ENCODE measurements at places on chromosomes 1 and 21.

GRCh38 chr1:114224196-114224907 is 70.7 kb upstream of the SYT6 start:
- DNase-seq = no peak

- DNase-seq = no peak
These were observed 101.6 kb downstream of the DMRTB1 start for GRCh38 chr1:53560581-53561502.

DNA sequence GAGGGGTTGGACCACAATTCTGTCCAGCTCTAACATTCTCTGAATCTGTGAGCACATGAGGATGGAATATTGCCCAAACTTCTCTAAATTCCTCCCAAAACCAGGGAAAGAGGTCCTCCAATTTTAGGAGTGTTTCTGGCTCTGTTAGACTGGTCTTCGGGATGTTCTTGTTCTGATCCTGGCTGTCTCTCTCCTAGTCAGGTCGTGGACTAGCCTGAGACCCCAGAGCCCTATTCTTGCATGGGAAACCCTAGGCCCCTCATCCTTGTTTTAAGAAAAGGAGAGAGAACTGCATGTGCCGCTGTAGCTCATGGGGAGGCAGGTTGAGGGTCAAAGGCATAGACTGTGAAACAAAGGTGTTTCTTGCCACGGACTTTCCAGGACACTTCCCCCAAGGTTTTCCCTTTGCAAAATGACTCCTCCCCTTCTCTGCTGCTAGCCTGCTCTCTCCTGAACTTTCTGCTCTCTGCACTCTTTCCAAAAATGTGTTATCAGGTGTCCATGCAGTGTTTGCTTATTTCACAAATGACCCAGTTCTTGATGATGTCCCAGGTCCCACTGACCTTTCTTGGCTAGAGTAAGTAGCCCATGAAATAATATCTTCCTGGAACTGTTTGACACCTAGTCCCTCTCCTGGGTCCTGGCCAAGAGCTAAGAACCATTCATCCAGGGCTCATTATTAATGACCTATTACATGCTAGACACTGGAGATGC is 29.3 kb upstream of the RD3 start:
- no peak for DNase-seq

- no peak for DNase-seq
These were observed 55.1 kb downstream of the SLC22A15 start for GRCh38 chr1:116031302-116031835.

- DNase-seq = no peak
These were observed 203.6 kb upstream of the GRIK3 start for GRCh38 chr1:37237948-37238347.

DNA sequence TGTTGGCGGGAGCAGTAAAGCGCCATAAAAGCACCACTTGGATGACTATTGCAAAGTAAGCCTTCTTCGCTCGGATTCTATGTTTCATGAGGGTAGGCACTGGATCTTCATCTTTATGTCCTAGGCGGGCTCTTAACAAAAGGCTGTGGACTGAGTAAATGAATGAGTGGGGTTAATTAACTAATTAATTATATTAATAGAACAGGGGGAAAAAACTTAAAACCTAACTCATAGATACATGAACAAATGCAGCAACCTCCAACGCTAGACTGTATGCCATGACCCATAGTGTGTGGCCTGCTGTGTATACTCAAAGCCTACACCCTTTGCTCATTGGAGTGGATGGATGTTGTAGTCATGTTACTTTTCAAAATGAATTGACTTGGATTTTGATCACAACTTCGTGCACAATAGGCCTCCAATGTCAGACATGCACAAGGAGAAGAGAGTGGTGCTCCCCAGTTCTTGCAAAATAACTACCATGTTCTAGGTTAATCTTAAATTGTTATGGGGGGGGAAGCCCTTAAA is 417 bp upstream of the GFI1 start:
- DNase-seq = no peak

- peak; percentile 41 for DNase-seq
These were observed 203.9 kb upstream of the PROX1 start for GRCh38 chr1:213783893-213784292.

DNA sequence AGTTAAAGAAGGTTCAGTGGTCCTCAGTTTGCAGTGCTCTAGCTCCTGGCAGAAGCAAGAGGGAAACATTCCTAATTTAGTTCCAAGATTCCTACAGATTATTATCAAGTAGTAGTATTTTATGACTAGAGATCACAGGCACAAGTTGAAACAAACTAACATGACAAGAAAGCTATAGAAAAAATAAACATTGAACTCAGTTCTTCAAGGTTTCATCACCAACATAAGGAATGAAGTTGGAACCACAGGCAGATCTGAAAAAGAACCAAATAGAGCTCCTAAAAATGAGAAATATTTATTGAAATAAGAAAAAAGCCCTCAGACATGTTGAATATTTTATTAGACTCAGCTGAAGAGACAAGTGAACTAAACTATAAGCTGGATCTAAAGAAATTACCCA is 40.6 kb downstream of the PDC start:
- DNase-seq = no peak

GRCh38 chr1:89631816-89632656 is 884 bp upstream of the LRRC8C start:
- DNase-seq = peak; percentile 24

- no peak for DNase-seq
These were observed 404.7 kb upstream of the VAMP3 start for GRCh38 chr1:7366286-7366954.

- DNase-seq = no peak
These were observed 93.9 kb upstream of the ADGRL4 start for GRCh38 chr1:79100385-79100784.

DNA sequence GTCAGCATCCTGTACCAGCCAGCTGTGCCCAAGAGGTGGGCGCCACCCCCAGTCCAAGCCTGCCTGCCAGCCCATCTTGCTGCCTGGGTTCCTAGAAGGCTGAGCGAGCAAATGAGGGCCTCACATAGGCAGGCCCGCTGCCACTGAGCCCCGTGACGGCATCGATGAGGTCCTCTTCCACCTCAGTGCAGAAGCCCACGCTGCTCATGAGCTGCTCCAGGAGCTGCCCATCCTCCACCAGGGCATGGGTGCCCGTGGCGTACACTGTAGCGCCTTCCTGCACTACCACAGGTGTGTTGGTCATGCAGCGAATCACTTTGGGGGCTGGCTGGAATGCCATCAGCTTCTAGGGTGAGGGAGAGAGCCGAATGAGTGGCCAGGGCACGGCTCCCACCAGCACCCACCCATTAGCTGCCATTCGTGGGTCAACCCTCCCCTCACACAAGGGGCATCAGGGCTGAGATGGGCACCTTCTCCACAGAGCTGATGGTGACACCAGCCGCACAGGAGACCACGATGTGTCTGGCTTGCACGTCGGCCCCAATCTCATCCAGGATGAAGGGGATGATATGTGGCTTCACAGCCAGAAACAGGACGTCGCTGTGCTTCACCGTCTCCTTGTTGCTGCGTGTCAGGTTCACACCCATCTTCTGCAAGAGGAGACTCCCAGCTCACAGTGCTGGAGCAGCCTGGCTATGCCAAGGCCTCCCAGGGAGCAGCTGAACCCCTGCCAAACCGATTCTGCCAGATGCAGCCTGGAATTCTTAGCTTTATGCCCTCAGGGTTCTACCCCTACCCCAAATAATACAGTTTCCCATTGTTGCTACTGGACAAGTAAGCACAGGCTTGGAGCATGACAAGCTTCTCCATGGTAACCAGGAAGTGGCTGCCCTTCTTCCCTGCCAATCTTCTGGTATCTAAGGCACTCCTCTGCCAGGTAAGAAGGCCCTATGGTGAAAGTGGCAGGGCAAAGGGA is 2.0 kb downstream of the PYCR2 start:
- no peak for DNase-seq

DNA sequence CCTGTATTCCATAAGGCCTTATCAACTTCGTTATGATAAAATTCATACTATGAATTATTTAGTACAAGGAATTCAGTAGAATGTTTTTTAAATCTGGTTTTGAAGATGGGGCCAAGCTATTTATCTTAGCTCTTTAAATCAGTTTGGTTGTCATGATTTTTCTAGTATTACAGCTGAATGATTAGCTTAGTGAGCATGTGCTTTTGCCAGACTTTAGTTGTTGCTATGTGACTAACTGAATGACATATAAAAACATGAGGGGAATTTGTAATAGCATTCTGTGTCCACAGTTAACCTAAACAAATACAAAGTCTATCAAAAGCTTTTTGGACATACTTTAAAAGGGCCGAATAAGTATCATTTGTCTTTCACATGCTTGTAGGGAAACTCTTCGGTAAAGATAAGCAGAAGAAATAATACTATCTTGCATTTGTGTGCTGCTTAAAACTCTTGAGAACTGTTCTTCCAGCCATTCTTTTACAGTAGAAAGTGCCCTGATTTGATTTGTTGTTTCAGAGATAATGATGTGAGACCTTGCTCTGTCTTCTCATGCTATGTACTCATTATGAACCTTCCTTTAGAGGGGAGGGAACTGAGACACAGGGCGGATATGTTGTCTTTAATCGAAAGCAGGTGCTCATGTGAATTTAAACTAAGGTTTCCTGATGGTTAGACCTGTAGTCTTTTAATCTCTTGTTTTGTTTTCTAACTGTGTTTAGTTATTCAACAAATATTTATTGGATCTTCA is 18.8 kb downstream of the NEK7 start:
- peak; percentile 33 for DNase-seq

- no peak for DNase-seq
These were observed 163.2 kb downstream of the TNR start for GRCh38 chr1:175579956-175580750.

- peak; percentile 24 for DNase-seq
These were observed 251.3 kb downstream of the SDCCAG8 start for GRCh38 chr1:243507001-243507671.

DNA sequence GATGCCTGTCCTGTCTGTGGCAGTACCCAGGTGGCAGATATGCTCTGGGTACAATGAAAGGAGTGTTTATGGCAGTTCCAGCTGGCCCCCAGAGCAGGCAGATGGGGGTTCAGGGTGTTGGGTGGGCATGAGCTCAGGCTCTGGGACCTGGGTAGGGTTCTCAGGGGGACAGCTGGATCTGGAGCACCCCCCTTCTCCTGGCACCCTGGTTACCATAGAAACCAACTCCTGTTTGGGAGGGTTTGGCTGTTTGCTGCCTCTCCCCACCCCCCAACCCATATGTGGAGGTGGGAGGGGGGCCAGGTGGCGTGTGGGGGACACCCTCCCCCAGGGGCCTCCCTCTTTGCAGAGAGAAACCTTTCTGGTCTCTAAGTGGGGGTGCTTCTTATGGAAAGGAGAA is 7.1 kb downstream of the FOXO6 start:
- DNase-seq = no peak

- DNase-seq = no peak
These were observed 225.0 kb downstream of the PBX1 start for GRCh38 chr1:164783778-164784555.

DNA sequence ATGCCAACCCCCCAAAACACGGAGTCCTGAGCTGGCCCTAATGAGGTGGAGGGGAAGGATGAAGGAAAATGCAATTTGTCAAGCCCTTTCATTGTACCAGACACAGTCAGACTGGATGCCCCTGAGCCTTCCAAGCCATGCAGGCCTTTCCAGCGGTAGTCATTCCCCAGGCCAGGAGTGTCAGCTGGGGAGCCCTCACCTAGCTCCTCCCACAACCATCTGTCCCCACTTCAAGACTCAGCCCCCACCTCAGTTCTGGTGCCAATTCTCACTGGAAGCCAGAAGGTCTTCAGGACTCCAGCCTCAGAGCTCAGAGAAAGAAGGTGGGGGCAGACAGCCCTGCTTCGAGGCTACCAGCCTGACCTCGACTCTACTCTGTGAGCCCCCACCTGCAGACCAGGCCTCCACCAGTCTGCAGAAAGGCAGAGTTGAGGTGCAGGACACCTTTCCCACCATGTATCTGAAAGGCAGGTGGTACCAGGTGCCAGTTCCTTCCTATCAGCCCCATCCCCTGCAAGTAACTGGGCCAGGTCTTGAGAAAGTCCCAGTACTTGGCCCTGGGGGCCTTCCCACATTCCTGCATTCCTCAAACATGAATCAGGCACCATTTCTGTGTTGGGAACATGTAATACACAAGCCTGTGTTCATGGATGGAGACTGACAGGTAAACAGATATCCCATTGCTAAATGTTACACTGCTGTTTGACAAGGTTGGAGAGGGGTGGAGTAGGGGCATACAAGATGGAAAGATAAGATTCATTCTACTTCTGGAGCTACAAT is 180.6 kb upstream of the EDN2 start:
- no peak for DNase-seq

GRCh38 chr21:44836666-44837471 is 19.0 kb upstream of the SUMO3 start:
- DNase-seq = no peak

DNA sequence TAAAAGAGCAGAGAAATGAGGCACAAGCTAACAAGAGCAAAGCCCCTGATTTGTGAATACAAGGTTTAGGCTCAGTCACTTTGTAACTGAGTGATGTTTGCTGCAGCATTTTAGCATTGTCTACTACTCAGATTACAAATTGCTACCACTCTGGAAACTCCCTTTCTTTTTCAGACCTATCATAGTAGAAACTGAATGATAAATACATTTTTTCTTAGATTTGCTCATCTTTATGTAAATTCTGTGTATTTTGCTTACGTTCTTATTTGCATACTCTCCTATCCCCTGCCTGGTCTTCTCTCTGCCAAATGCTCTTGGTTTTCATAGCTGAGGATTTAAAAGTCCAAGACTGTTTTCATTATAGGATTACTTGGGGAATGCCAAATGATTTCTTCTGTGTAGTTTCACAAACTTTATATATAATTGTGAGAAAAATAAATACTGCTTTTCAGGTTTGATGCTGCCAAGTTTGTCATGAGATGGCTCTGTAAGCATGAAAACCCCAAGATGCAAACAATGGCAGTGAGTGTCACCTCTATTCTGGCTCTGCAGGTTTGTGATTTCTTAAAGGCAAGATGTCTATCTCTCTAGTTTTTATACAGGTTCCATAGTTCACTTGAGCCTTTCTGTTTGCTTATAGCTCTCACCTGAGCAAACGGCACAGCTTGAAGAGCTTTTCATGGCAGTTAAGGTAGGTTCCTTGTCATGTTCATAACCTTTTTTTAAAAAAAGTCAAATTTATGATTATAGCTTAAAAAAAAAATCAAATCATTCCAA is 24.7 kb downstream of the ZYG11A start:
- DNase-seq = no peak

- no peak for DNase-seq
These were observed 610.3 kb upstream of the TMPRSS15 start for GRCh38 chr21:19013916-19014315.

DNA sequence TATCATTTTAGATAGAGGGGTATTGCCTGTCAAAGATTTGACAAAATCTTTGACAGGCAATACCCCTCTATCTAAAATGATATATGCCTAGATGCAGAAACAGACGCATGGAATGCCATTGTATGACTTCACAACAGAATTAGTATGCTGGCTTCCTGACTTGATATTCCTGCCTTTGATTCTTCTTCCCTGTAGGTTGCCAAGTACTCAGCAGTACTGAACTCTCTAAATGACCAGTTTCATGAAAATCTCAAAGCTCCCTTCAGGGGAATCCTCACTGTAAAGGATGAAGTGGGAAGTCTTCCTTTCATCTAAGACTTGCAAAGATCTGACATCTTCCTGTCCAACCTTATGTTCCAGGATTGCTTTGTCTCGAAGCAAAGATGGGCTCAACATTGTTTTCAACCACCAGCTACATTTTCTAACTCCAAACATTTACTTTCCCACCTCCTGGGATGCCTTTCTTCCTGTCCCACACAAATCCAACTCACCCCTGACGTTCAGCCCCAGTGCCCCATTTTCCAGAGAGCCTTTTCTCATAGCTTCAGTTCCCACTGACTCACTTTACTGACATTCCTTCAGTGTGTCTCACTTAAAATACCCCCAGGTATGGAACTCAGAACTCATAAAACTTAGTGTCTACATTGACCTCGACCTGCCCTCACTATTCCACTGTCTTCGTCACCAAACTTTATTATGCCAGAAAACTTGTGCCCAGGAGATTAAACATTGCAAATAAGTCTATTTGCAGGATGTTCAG is 67.3 kb upstream of the KCNJ6 start:
- no peak for DNase-seq

Measured in CD4-positive, alpha-beta T cell treated with Interleukin-17A for 4 hours (primary cell).